Right lobe of liver (tissue), 6 donors: ENCODE measurements at places on chromosomes 16 and 17. TPM values are rescaled to one million over a fixed set of nuclear protein-coding genes. Genes with fewer than 3 reads are reported as not detected.

Gene HLF
- total RNA-seq, result 48.6 TPM

- no peak for DNase-seq
Measured at GRCh38 chr16:89586853-89587252, 11.3 kb downstream of the CPNE7 start.

DNA sequence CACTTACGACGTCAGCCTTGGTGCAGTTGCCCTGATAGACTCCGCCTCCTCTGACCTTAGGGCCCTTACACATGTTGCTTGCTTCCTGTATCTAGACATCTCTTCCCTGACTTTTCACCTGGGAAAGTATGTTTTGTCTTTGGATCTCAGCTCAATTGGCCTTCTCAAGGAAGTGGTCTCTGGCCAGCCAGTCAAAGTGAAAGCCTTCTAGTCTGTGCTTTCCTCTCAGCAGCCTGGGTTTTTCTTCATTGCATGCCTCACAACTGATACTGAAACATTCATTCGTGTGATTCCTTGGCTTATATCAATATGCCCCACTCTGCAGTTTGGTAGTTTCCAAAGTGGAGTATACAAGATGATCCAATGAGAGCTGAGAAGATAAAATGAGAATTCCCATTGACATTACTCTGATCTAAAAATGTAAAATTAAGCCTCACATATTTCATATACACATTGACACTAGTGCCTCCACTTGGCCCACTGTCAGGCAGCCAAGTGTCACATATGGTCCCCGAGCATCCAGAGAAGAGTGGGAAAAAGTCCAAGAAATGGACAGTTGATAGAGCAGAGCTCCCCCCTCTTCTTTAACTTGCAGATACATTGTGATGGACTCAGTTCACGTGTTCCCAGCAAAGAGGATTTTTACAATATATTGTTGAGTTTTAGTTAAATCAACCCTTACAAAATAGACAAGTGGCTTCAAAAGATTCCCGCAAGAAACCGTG lies 371.2 kb upstream of the ASIC2 start:
- no peak for DNase-seq

- no peak for DNase-seq
Measured at GRCh38 chr17:49946964-49947584, 21.9 kb upstream of the DLX4 start.

- DNase-seq, result no peak
Measured at GRCh38 chr16:14334366-14335080, 263.4 kb downstream of the MRTFB start.

GRCh38 chr17:72392056-72393010 lies 271.5 kb downstream of the SOX9 start:
- no peak for DNase-seq

DNA sequence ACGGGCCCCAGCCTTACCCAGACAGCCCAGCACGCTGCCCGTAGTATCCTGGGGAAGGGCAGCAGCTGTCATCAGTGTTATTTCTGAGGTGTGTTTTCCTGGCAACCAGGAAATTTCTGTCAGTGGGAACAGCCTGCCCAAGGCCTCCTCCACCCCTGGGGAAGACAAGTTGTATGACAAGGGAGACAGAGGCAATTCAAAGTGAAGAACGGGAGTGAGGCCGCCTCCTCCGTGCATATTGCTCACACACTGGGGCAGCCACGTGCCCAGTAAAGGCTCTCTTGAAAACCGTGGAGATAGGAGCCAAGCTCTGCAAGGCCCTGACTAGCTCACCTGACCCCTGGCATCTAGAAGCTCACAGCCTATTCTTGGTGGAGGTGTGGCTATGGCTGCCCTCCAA lies 57.6 kb downstream of the RAI1 start:
- no peak for DNase-seq

- no peak for DNase-seq
Measured at GRCh38 chr16:46482895-46483294, 138.3 kb downstream of the SHCBP1 start.

GRCh38 chr16:65833171-65833871 lies 533.2 kb upstream of the CDH5 start:
- no peak for DNase-seq

- DNase-seq, result no peak
Measured at GRCh38 chr16:86934581-86935375, 356.4 kb downstream of the FOXL1 start.
